ENCODE measurements at places on chromosomes 2 and 18.

DNA sequence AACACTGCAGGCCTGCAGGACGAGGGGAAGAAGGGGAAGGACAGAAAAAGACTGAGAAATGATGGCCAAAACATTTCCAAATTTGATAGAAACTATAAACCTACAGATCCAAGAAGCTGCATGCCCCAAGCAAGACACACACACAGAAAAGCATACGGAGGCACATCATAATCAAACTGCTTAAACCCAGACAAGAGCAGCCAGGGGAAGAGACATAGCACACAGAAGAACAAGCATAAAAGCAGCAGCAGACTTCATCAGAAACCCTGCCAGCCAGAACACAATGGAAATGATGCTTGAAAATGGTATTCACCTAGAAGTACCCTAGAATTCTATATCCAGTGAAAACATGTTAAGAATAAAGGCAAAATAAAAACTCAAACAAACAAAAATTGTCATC is 57.2 kb upstream of the RNU4ATAC start:
- no peak for DNase-seq

DNA sequence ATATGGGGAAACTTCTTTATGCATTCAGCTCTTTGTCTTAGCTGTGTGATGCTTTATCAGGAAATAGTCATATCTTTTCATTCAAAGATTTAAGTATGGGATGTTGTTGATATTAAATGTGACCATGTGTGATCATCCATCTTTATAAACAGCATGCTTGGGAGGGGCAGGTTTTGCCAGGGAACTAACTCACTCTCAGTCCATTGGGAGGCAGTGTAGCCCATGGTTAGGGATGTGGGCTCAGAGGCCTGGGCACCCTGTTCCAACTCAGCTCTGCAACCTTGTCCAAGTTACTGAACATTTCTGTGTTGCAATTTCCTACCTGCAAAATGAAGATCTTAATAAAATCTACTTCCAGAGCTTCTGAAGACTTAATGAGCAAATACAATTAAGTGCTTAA is 92.0 kb upstream of the BCL2L11 start:
- DNase-seq, result no peak

DNA sequence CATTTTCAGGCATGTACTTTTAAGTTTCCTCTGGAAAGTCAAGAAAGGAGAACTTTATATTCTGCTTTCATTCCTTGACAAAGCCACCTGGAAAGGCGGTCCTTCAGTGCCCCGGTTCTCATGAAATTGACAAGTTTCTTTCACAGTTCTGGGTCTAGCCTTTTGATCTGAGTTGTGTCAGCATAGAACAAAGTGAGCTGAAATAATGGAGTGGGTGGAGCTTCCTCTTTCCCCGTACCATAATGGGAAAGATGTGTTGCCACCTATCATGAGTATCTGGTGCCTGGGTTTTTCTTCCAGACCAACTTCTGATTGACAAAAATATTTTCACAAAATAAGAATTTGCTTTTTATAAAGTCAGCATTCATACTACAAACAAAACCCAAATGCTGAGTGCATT is 49.3 kb downstream of the PTRHD1 start:
- no peak for DNase-seq

- DNase-seq, result no peak
Observed at GRCh38 chr2:230246206-230246605, 20.7 kb downstream of the SP140 start.

DNA sequence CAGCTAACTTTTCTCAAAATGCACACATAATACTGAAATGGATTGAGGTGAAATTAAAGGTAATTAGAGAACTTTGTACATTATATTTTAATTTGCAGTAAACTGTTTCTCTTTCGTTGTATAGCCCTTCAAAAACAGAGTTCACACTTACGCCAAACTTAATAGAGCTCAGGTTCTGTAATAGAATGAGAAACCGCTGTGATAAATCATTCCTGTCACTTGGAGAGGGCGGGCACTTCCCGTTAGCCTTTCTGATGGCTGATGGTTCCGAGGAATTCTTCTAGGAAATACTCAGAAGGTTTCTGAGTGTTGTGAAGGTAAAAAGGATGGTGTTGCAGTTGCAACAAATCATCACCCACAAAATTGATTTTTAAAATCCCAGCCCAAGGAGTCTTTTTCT is 155.8 kb upstream of the ALKAL2 start:
- no peak for DNase-seq

DNA sequence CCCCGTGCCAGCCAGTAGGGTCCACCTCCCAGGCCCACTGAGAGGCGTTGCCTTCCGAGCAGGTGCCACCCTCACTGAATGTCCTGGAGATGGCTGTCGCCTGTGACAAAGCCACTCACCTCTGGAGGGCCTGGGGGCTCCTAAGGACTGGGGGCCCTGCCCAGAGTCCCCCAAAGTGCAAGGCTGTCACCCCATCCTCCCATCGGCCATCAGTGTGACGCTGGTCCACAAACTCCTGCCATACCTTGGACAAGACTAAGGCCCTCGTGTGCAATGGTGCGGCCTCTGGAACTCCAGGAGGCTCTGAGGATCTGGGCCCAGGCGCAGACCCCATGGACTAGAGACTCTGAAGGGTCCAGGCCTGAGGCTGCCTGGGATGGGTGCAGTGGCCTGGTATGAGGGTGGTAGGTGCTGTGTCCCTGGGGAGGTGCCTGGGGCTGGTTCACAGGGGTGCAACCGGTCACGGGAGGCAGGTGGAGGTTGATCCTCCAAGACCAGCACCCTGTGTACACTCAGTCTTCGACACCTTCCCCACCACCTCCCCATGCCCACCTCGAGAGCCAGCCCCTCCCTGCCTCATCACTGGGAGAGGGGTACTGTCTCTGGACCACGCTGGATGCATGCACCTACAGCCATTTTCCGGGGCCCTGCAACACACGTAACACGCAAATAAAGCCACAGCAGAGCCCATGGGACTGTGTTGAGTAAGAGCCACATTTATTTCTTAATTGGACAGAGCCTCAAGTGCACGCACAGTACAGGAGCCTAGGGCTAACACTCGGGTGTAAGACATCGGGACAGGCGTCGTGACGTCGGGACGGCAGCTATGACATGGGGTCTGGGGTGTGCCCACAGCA is 21.6 kb downstream of the AQP12A start:
- no peak for DNase-seq

- DNase-seq, result no peak
Observed at GRCh38 chr18:62713651-62714247, 1.6 kb upstream of the PHLPP1 start.

- no peak for DNase-seq
Observed at GRCh38 chr2:101440127-101440738, 34.7 kb downstream of the RFX8 start.

- DNase-seq, result no peak
Observed at GRCh38 chr2:143796051-143796450, 666.8 kb downstream of the ARHGAP15 start.

All from NCI-H187 treated with DMSO at 0.1 percent for 48 hours (cell line).